Left lobe of liver (tissue), 2 donors: ENCODE measurements at places on chromosomes 2 and 18.

GRCh38 chr2:194674043-194674442 lies 983.0 kb upstream of the SLC39A10 start:
- no peak for DNase-seq

GRCh38 chr2:237279012-237279768 lies 134.8 kb downstream of the COL6A3 start:
- no peak for DNase-seq

DNA sequence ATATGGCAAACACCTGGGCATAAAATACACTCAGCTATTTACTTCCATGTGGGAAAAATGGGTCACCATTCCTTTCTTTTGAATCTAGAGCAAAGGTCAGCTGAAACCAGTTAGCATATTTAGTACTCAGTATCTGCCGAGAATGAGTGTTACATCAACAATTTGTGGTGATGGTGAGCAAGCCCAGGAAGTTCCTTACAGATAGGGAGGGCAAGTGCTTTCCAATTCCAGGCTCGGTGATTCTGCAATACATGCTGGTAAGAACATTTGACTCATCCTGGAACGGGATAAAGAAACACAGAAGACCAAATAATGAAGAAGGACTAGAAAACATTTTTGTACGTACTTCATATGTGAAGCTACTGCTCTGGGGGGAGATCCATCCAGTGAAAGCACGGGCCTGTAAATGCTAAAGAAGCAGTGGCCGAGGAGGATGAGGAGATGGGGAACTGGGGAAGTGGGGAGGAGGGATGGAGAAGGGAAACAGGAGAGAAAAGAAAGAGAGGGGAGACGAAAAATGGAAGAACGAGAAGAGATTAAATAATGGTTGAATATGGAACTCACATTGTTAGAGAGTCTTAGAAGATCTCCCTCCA lies 251.9 kb downstream of the TTC32 start:
- no peak for DNase-seq

- DNase-seq: no peak
Measured at GRCh38 chr2:68379184-68379708, 14.2 kb downstream of the PLEK start.

- no peak for DNase-seq
Measured at GRCh38 chr2:29518010-29518409, 402.8 kb downstream of the CLIP4 start.

- no peak for DNase-seq
Measured at GRCh38 chr2:18745431-18746272, 156.3 kb upstream of the NT5C1B start.

DNA sequence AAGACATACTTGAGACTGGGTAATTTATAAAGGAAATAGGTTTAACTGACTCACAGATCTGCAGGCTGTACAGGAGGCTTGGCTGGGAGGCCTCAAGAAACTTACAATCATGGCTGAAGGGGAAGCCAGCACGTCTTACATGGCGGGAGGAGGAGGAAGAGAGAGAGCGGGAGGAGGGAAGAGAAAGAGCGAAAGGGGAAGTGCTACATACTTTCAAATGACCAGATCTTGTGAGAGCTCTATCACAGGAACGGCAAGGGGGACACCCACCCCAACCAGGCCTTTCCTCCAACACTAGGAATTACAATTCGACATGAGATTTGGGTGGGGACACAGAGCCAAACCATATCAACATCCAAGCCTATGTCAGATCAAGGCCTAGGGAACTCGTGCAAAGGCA lies 24.2 kb downstream of the MYL12B start:
- no peak for DNase-seq

GRCh38 chr2:105748566-105748965 lies 3.9 kb downstream of the NCK2 start:
- no peak for DNase-seq

- no peak for DNase-seq
Measured at GRCh38 chr2:151637271-151637781, 97.0 kb downstream of the NEB start.

DNA sequence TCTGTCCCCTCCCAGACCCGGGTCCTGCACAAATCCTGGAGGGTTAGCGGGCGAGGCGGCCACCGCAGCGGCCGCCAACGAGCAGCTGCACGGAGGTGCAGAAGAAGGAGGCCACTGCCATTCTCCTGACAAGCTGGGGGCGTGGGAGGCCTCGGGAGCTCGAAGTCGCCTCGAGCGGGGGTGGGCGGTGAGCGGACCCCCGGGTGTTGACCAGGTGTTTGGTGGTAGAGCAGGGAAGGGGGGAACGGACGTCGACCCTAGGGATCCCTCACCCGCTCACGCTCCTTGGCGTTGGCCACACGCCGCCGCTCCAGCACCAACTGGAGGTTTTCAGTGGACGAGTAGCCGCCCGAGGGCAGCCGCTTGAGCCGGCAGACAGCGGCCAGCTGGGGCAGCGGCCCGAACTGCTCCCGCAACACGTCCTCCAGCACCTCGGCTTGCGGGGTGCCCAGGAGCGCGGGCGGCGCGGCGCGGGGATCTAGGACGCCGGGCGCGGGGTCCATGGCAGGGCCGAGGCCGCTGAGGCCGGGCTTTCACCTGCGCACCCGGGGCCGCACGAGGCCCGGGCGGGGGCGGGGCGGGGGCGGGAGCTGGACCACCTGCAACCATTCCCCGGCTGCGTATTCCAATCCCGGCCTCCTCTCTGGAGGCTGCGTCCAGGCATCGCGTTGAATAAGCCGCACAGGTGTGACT lies at the start of gene FIGLA:
Gene FIGLA (minus strand): TSS at position 508 of the 693 bp plus-strand sequence. CDS start 5 bp downstream, at position 503.
- DNase-seq: no peak

GRCh38 chr2:216959433-216959832 lies 99.6 kb upstream of the TNP1 start:
- DNase-seq: no peak
